ENCODE measurements at places on chromosomes 1 and 21.
A peak's percentile ranks its signal among the peaks of the same experiment; 100 is the strongest.

- H3K4me3 ChIP-seq: no peak overlapping the region
- H3K36me3 ChIP-seq: no peaks in the 10 kb centered on the region
- peak overlapping the region; percentile 86 for H3K27ac ChIP-seq
- H3K4me1 ChIP-seq: no peaks in the 10 kb centered on the region
- H3K27me3 ChIP-seq: no peaks in the 10 kb centered on the region
- DNase-seq: peak; percentile 73
These were observed 138.5 kb downstream of the CLIC6 start for GRCh38 chr21:34807146-34807880.

DNA sequence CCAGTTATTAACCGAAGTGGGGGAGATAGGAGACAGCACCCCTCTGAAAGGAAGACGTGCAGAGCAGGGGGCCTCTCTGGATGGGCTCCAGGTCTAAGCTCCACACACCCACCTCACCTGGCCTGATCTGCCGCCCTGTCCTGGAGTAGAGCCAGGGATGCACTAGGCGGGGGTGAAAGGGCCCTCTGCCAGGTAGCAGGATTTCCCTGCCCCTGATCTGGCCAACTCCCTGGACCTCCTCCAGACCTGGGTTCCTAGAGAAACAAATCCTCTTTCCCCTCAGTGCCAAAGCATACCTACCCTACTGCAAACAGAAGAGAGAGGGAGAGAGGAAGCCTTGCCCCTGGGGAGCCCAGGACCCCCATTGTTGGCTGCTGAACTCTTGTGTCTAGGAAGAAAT lies 2.0 kb downstream of the CRABP2 start:
- H3K27me3 ChIP-seq: no peaks in the 10 kb centered on the region
- H3K4me1 ChIP-seq: peaks cover 27% of the 10 kb centered on the region
- no peak for DNase-seq
- H3K36me3 ChIP-seq: no peaks in the 10 kb centered on the region
- no peak overlapping the region for H3K4me3 ChIP-seq

DNA sequence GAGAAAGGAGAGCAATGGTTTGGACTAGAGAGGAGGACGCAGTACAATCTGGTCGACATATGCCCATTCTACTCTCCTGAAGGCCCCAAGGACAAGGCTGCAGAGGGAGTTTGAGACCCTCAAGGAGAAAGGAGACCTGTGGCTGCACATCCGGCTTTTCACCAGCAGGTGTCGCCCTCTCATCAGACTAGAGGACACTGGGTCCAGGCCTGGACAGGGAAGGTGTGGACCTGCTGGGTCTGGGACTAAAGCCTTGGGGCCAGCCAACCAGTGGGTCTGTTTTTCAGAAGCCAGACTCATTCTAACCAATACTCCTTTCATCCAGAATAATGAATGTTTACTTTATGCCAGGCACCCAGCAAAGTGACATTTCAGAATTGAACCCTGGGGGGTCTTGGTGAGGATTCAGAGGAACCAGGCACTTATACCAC lies 5.0 kb downstream of the SRARP start:
- DNase-seq: no peak
- no peaks in the 10 kb centered on the region for H3K36me3 ChIP-seq
- no peak overlapping the region for H3K27ac ChIP-seq

GRCh38 chr1:46558141-46558963 lies 6.9 kb upstream of the KNCN start:
- no peak for DNase-seq
- H3K27ac ChIP-seq: no peak overlapping the region
- no peaks in the 10 kb centered on the region for H3K27me3 ChIP-seq
- H3K4me1 ChIP-seq: no peaks in the 10 kb centered on the region
- peaks cover 39% of the 10 kb centered on the region for H3K36me3 ChIP-seq
- H3K4me3 ChIP-seq: no peak overlapping the region

DNA sequence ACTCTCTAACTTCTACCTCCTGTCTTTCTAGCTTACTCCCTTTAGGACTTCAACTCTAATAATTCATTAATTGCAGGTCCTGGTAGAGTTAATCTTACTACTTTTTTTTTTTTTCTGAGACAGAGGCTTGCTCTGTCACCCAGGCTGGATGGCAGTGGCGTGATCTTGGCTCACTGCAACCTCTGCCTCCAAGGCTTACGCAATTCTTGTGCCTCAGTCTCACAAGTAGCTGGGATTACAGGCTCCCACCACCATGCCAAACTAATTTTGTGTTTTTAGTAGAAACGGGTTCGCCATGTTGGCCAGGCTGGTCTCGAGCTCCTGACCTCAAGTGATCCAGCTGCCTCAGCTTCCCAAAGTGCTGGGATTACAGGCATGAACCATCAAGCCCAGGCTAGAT lies 15.7 kb downstream of the BTBD8 start:
- H3K36me3 ChIP-seq: no peaks in the 10 kb centered on the region
- H3K27me3 ChIP-seq: no peaks in the 10 kb centered on the region
- no peak overlapping the region for H3K27ac ChIP-seq

GRCh38 chr1:59669752-59670312 lies 144.9 kb upstream of the HOOK1 start:
- H3K36me3 ChIP-seq: no peaks in the 10 kb centered on the region
- no peak for DNase-seq
- no peak overlapping the region for H3K4me3 ChIP-seq
- no peaks in the 10 kb centered on the region for H3K27me3 ChIP-seq
- H3K4me1 ChIP-seq: peaks cover 3% of the 10 kb centered on the region

DNA sequence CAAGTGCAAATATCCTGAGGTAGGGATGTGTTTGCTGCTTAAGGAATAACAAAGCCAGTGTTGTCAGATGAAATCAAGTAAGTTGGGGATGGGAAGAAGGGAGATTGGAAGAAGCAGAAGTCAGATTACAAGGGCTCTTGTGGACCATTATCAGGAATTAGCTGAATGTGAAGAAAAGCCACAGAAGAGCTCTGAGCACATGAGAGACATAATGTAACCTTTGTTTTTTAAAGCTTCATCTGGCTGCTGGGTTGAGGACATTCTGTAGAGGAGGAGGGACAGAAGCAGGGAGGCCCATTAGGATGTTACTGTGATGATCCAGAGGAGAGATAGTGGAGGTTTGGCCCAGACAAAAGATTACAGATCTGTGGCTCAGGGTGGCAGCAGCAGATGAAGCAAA lies 111.7 kb downstream of the DUSP10 start:
- H3K27ac ChIP-seq: no peak overlapping the region
- H3K4me1 ChIP-seq: no peaks in the 10 kb centered on the region
- no peak overlapping the region for H3K4me3 ChIP-seq
- no peaks in the 10 kb centered on the region for H3K36me3 ChIP-seq
- H3K27me3 ChIP-seq: no peaks in the 10 kb centered on the region
- DNase-seq: no peak

DNA sequence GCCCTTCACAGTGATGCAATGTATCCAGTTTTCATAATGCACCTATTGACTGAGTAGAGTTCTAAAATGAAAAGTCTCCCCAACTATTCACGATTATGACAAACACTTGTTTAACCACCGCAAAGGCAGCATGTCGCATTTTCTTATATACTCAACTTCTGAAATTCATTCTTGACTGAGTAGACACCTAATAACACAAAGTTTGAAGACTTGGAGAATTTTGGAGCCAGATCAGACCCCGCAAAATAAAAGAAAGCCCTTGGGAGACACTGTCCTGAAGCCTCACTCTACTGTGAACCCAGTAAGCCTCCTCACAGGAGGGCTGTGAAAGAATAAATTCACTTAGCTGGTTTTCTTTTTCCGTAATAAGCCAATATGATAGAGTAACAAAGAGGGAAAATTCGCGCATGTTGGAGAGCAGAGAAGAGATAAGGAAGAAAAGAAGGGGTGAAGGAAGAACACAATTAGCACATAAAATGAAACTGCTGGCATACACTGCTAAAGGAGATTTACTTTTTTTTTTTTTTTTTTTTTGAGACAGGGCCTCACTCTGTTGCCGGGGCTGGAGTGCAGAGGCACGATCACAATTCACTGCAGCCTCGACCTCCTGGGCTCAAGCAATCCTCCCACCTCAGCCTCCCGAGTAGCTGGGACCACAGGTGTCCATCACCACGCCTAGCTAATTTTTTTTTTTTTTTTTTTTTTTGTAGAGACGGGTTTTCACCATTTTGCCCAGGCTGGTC lies 492 bp upstream of the COLGALT2 start:
- peak overlapping the region; percentile 82 for H3K4me3 ChIP-seq
- peaks cover 9% of the 10 kb centered on the region for H3K4me1 ChIP-seq
- H3K27ac ChIP-seq: no peak overlapping the region

- no peaks in the 10 kb centered on the region for H3K4me1 ChIP-seq
- no peak overlapping the region for H3K27ac ChIP-seq
- H3K27me3 ChIP-seq: no peaks in the 10 kb centered on the region
- H3K4me3 ChIP-seq: no peak overlapping the region
- no peak for DNase-seq
These were observed 11.9 kb downstream of the AHCYL1 start for GRCh38 chr1:109996476-109996875.

GRCh38 chr1:24392982-24393650 lies 20.5 kb downstream of the STPG1 start:
- peak overlapping the region; percentile 15 for H3K27ac ChIP-seq
- no peaks in the 10 kb centered on the region for H3K36me3 ChIP-seq
- H3K4me1 ChIP-seq: peaks cover 2% of the 10 kb centered on the region

- no peaks in the 10 kb centered on the region for H3K27me3 ChIP-seq
- H3K4me1 ChIP-seq: no peaks in the 10 kb centered on the region
- H3K4me3 ChIP-seq: peak overlapping the region; percentile 85
- H3K27ac ChIP-seq: no peak overlapping the region
- no peak for DNase-seq
- no peaks in the 10 kb centered on the region for H3K36me3 ChIP-seq
These were observed 1.0 kb downstream of the KCNK1 start for GRCh38 chr1:233614743-233615521.

- no peaks in the 10 kb centered on the region for H3K27me3 ChIP-seq
- H3K4me3 ChIP-seq: no peak overlapping the region
- no peak overlapping the region for H3K27ac ChIP-seq
- no peak for DNase-seq
- no peaks in the 10 kb centered on the region for H3K36me3 ChIP-seq
These were observed 53.4 kb downstream of the MPZL1 start for GRCh38 chr1:167775178-167775577.

DNA sequence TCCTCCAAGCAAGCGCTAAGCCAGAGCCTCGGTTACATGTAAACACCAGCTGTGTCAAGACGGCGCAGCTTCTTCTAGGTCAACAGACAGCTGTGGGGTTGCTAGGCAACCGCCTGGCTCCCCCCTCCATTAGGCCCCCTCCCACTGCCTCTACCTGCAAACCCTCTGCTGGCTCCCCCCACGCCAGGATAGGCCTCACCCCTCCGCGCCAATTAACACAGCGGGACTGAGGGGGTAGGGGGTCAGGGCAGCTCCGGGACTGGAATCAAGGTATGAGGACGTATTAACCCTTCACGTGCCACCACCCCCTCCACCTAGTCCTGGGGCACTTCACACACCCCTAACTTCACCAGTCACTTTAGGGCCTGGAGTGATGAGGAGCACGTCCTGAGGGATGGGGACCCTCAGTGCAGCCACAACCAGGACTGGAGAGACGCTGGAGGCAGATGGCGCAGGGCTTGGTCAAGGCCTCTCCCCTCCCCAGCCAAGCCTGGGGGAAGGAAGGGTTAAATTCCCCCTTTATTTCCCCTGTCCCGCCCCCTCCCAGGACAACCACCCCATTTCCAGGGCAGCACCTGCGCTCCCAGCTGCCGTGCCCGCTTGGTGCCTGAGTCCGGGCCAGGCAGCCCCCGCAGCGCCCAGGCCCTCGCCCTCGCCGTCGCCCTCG lies 37.4 kb upstream of the WASF2 start:
- no peaks in the 10 kb centered on the region for H3K36me3 ChIP-seq
- DNase-seq: no peak
- peak overlapping the region; percentile 81 for H3K27ac ChIP-seq
- peaks cover 25% of the 10 kb centered on the region for H3K4me1 ChIP-seq

- no peak for DNase-seq
- H3K4me1 ChIP-seq: peaks cover 2% of the 10 kb centered on the region
- no peaks in the 10 kb centered on the region for H3K27me3 ChIP-seq
- H3K36me3 ChIP-seq: no peaks in the 10 kb centered on the region
- no peak overlapping the region for H3K27ac ChIP-seq
- no peak overlapping the region for H3K4me3 ChIP-seq
These were observed 3.1 kb upstream of the TDRD5 start for GRCh38 chr1:179588425-179589024.

- no peaks in the 10 kb centered on the region for H3K4me1 ChIP-seq
- H3K36me3 ChIP-seq: no peaks in the 10 kb centered on the region
- DNase-seq: no peak
- H3K27me3 ChIP-seq: no peaks in the 10 kb centered on the region
These were observed 4.9 kb upstream of the CORT start for GRCh38 chr1:10444795-10445397.

DNA sequence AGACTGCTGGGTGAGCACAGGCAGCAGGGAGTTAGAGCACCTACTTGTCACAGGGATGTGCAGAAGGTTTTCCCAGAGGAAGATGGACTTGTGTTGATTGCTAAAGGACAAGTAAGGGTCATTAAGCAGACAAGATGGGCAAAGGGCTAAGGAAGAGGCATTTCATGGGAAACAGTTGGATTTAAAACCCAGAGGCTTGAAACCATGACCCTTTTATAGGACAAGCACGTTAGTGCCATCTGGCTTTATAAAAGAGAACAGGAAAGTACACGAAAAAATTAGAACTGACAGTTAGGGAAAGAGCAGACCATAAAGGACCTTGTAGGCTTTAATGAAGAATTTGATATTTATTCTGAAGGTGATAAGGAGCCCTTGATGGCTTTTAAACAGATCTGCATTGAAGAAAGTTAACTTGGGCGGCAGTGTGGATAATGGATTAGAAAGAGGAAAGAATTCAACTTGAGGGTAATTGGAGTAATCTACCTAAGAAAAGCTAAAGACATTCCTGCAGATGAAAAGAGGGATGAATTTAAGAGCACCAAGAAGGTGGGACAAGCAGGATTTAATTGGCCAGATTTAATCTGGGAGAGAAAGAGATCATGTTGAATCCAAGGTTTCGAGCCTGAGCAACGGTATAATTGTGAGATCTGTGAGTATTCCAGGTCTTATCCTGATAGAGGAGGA lies 68.6 kb downstream of the ZC3H11B start:
- DNase-seq: no peak
- no peak overlapping the region for H3K27ac ChIP-seq

- H3K27me3 ChIP-seq: no peaks in the 10 kb centered on the region
- H3K4me3 ChIP-seq: no peak overlapping the region
- DNase-seq: no peak
- no peaks in the 10 kb centered on the region for H3K36me3 ChIP-seq
- H3K27ac ChIP-seq: no peak overlapping the region
These were observed 53.5 kb downstream of the CHD5 start for GRCh38 chr1:6126521-6127067.

GRCh38 chr1:193456811-193457280 lies 270.4 kb upstream of the B3GALT2 start:
- H3K27ac ChIP-seq: no peak overlapping the region
- no peaks in the 10 kb centered on the region for H3K36me3 ChIP-seq
- no peaks in the 10 kb centered on the region for H3K4me1 ChIP-seq
- no peaks in the 10 kb centered on the region for H3K27me3 ChIP-seq
- DNase-seq: no peak

DNA sequence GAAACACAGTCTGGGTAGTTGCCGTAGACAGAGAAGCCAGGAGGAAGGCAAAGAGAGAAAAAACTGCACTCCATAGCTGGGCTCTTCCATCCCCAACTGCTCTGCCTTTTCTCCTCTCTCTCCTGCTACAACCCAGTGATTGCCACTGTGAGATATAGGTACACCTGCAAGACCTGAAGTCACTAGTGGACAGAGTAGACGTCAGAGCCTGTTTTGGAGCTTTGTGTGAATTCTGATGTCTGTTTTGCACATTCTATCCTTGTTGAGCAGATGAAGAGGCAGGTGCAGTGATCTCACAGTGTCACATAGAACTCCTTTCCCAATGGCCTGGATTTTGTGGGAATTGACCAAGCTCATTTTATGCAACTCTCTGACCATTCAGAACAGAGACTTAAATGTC lies 2.2 kb downstream of the HAO2 start:
- no peaks in the 10 kb centered on the region for H3K36me3 ChIP-seq
- no peak overlapping the region for H3K4me3 ChIP-seq
- no peak overlapping the region for H3K27ac ChIP-seq
- no peak for DNase-seq
